Sigmoid colon (tissue), 7 donors: ENCODE measurements at places on chromosomes 13 and 19. TPM values are rescaled to one million over a fixed set of nuclear protein-coding genes. Genes with fewer than 3 reads are reported as not detected.
A peak's percentile ranks its signal among the peaks of the same experiment; 100 is the strongest.

DNA sequence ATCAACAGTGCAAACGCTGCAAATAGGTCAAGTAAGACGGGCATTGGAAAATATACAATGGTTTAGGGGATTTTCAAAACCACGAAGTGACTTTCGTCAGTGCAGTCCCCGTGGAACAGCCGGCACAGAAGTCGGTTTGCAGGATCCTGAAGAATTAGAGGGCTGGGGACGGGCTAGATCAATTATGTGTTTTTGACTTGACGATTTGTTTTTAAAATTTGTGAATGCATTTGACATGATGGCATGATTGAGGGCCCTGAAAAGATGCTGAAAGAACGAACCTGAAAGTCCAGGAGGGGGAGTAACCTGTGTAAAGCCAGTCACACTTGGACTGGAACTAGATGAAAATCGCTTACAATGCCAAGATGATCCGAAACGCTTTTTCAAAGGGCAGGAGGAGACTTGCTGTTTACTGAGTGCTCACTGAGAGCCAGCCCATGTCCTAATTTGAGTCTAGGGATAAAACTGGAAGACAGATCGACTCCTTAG lies 8.9 kb upstream of the DGKH start:
- DNase-seq: no peak
- no peaks in the 10 kb centered on the region for H3K27me3 ChIP-seq
- H3K4me3 ChIP-seq: peak overlapping the region; percentile 84
- H3K4me1 ChIP-seq: peaks cover 18% of the 10 kb centered on the region

DNA sequence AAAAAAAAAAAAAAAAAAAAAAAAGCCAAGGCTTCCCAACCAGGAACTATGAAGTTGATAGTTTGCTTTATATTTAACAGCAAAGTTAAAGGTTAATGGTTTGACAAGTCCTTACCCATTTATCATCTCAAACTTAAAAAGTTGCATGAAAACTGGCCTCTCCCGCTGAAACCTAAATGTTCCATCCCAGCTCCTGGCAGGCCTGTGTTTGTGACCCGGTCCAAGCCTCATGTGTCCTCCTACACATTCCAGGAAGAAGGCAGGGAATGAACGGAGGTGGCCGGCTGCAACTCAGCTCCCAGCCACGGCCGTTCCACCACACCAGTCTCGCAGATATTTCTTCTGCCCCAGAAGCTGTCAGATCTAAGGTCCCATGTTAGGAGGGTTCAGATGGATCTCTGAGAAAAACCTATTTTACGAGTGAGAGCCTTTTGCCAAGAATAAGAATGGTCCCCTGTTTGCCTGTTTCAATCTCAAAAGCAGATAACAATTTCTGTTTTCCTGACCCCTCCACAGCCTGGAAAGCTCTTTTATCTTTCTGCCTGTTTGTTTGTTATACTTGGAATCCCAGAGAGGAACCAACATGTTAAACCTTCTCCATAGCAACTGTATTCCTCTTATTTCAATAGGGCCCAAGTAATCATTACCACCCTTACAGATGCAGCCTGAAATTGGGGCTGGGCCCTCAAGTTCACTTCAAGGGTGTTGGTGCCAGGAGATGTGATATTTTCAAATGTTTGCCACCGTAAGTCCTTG lies 56.5 kb downstream of the KCTD12 start:
- H3K27ac ChIP-seq: peak overlapping the region; percentile 17
- DNase-seq: peak; percentile 68
- peaks cover 22% of the 10 kb centered on the region for H3K4me1 ChIP-seq
- no peaks in the 10 kb centered on the region for H3K36me3 ChIP-seq
- no peaks in the 10 kb centered on the region for H3K27me3 ChIP-seq

DNA sequence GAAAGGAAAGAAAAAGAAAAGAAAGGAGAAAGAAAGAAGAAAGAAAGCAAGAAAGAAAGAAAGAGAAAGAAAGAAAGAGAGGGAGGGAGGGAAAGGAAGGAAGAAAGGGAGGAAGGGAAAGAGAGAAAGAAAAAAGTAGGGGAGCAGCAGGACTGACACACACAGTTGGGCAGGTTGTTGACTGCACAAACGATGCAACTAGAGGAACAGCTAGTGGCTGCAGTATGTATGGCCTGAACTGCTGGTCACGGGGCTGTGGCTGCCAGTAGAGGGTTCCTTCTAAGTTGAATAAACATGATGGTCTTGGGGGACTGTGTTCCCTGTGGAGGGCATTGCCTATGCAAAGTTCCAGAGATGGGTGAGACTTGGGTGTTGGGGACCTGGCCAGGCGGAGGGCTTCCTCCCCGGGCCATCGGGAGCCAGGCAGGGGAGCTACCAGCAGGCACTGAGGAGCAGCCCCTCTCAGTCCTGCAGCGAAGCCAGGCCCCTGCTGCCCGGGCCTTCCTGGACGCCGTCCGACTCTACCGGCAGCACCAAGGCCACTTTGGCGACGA lies 16.7 kb upstream of the COLGALT1 start:
- H3K4me3 ChIP-seq: peak overlapping the region; percentile 23
- no peaks in the 10 kb centered on the region for H3K36me3 ChIP-seq
- DNase-seq: no peak
- H3K4me1 ChIP-seq: no peaks in the 10 kb centered on the region
- H3K27me3 ChIP-seq: no peaks in the 10 kb centered on the region

DNA sequence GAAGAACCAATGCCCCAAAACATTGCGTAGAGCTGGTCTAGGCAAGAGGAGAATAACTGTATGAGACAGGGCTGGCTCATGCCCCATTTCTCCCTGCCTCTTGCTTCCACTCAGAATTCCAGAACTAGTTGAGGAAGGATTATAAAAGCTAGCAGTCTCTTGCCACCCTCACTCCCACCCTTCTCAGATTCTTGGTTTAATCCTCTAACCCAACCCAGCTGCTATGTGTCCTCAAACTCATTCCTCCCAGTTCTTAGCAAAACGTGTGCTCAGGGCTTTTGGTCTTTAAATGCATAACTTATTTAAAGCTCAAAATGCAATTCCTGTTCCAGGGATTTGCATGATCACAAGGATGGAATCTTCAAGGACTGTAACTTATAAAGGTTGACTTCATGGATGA lies 466.3 kb downstream of the COG6 start:
- H3K36me3 ChIP-seq: no peaks in the 10 kb centered on the region
- no peak for DNase-seq
- H3K27me3 ChIP-seq: no peaks in the 10 kb centered on the region
- H3K27ac ChIP-seq: peak overlapping the region; percentile 9

DNA sequence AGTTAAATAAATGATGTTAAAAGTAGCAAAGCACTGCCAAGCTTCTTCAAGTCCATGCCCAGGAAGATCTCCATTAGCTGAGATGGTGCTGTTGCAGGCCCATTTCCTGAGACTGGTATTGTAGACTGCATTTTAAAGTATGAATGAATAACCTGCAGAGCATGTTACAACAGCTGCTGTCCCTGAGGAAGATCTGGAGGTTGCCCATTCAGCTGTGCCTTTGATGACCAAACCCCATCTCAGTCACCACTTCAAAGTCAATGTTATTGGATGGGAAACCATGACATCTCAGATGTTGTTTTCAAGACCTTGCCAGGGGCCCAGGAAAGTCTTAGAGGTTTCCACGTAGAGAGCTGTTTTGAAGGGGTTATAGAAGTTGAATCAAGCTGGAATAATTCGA lies 281.3 kb downstream of the MTUS2 start:
- H3K27ac ChIP-seq: no peak overlapping the region
- DNase-seq: no peak
- H3K27me3 ChIP-seq: no peaks in the 10 kb centered on the region

DNA sequence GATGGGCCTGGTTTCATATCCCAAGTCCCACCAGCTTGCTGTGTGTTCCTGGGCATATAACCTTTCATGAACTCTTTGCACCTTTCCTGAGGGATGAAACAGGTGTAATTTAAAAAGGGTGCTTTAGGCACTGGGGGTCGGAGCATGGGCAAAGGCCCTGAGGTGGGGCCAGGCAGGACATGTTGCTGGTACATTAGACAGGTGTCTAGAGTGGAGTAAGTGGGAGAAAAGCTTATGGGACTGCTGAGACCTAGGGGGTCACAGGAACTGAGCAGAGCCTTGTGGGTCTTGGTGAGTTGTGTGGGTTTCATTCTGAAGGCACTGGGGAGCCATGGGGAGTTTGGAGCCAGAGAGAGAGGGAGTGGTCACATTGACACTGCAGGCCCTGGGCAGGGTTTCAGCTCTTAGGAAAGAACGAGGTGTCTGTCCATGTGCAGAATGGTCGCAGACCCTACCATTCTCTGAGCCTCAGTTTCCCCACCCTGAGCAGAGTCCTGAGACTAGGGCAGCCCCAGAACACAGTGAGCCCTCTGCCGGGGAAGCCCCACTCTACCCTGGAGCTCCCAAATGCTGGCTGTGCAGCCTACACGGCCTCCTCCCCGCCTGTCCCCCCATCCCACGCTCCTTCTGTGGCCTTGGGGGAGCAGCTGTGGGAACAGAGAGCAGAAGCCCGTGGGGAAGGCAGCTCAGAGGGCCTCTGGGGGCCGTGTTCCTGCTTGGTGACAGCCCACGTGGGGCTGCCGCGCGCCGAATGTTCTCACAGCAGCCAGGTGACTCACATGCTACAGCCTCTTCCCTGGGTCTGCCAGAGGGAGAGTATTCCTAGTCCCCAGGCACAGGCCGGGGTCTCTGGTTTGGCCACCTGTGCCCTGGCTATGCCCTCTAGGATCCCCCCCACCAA lies 7.3 kb upstream of the HOMER3 start:
- H3K36me3 ChIP-seq: no peaks in the 10 kb centered on the region
- H3K4me3 ChIP-seq: no peak overlapping the region
- no peak overlapping the region for H3K27ac ChIP-seq
- H3K4me1 ChIP-seq: no peaks in the 10 kb centered on the region
- no peak for DNase-seq
- H3K27me3 ChIP-seq: no peaks in the 10 kb centered on the region

- H3K4me3 ChIP-seq: peak overlapping the region; percentile 57
- H3K36me3 ChIP-seq: no peaks in the 10 kb centered on the region
- DNase-seq: no peak
These were observed 143.1 kb downstream of the ZNF737 start for GRCh38 chr19:20422216-20423205.

- no peak for DNase-seq
- no peaks in the 10 kb centered on the region for H3K36me3 ChIP-seq
- H3K4me3 ChIP-seq: peak overlapping the region; percentile 91
- no peaks in the 10 kb centered on the region for H3K27me3 ChIP-seq
- no peaks in the 10 kb centered on the region for H3K4me1 ChIP-seq
These were observed 605 bp upstream of the CDK8 start for GRCh38 chr13:26253262-26253786.

- no peak for DNase-seq
- no peak overlapping the region for H3K27ac ChIP-seq
- no peaks in the 10 kb centered on the region for H3K4me1 ChIP-seq
- no peak overlapping the region for H3K4me3 ChIP-seq
These were observed 54.3 kb downstream of the MTMR6 start for GRCh38 chr13:25232937-25233515.

- H3K36me3 ChIP-seq: peaks cover 6% of the 10 kb centered on the region
- no peak for DNase-seq
- no peak overlapping the region for H3K4me3 ChIP-seq
- H3K4me1 ChIP-seq: no peaks in the 10 kb centered on the region
- no peaks in the 10 kb centered on the region for H3K27me3 ChIP-seq
- H3K27ac ChIP-seq: no peak overlapping the region
These were observed 191.3 kb downstream of the STK24 start for GRCh38 chr13:98385606-98386005.

ZNF878 gene
- polyA plus RNA-seq: not detected

TSHZ3 gene
- polyA plus RNA-seq: 0.46 TPM
